HCT116 (cell line): ENCODE measurements at places on chromosomes 6 and 20. TPM values are rescaled to one million over a fixed set of nuclear protein-coding genes. Genes with fewer than 3 reads are reported as not detected.
A peak's percentile ranks its signal among the peaks of the same experiment; 100 is the strongest.

DNA sequence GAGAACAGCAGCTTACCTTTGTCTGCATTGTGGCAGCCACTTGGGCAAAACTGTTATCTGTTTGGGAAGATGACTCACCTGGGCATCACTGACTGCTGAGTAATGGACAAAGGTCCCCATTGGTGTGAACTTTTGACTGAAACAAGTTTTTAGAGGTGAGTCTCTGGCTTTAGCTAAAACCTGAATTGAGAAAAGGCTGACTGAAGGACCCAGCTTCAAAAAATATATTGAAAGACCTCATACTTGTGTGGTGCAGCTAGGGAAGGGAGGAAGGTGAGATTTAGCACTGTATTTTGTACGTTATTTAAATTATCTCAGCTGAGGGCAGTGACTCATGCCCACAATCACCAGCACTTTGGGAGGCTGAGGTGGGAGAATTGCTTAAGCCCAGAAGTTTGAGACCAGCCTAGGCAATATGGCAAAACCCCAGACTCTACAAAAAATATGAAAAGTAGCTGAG lies 4.5 kb upstream of the CITED2 start:
- no peaks in the 10 kb centered on the region for H3K36me3 ChIP-seq
- no peaks in the 10 kb centered on the region for H3K27me3 ChIP-seq
- H3K4me3 ChIP-seq: no peak overlapping the region
- H3K4me1 ChIP-seq: peaks cover 55% of the 10 kb centered on the region
- no peak for DNase-seq

GRCh38 chr20:4688305-4688704 lies 33.4 kb upstream of the PRND start:
- H3K27me3 ChIP-seq: no peaks in the 10 kb centered on the region
- no peak overlapping the region for H3K27ac ChIP-seq
- peaks cover 30% of the 10 kb centered on the region for H3K4me1 ChIP-seq

- DNase-seq: no peak
- H3K4me3 ChIP-seq: no peak overlapping the region
- H3K4me1 ChIP-seq: no peaks in the 10 kb centered on the region
- H3K27ac ChIP-seq: no peak overlapping the region
Measured at GRCh38 chr6:15065261-15065989, 180.4 kb upstream of the JARID2 start.

DNA sequence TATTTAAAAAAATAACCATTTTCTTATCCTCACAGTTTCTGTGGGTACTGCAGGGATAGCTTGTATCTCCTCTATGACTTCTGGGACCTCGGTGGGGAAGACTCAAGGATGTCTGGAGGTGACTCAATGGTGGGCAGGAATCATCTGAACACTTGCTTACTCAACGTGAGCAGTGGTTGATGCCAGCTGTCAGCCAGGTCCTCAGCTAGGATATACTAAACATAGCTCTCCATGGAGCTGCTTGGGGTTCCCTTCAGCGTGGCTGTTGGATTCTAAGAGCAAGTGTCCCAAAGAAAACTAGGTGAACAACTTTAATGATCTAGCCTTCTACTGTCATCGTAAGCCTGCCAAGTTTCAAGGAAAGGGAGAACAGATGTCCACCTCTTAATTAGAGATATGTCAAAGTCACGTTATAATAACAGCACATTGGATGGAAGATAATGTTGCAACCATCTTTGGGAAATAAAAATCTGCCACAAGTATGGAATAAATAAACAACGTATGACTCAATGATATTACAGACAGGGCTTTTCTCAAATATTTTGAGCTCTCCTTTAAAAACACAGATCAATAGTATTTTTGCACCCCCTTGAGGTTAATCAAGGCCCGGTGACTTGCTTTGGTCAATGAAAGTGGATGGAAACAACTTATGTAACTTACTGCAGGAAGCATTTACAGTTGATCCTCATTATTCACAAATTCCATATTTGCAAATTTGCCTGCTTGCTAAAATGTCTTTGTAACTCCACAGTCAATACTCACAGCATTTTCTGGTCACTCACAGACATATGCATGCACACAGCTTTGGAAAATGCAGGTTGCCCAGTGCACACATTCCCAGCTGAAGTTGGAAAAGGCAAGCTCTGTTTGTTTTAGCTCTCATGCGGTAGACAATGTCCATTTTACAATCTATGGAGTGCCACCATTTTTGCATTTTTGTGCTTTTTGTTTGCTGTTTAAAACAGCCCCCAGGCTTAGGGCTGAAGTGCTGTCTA lies 6.6 kb upstream of the HEBP2 start:
- DNase-seq: no peak
- no peaks in the 10 kb centered on the region for H3K27me3 ChIP-seq
- no peaks in the 10 kb centered on the region for H3K4me1 ChIP-seq
- H3K4me3 ChIP-seq: no peak overlapping the region

GRCh38 chr6:104527761-104528415 lies 331.8 kb downstream of the HACE1 start:
- H3K27me3 ChIP-seq: no peaks in the 10 kb centered on the region
- H3K27ac ChIP-seq: no peak overlapping the region
- no peak overlapping the region for H3K4me3 ChIP-seq
- H3K36me3 ChIP-seq: no peaks in the 10 kb centered on the region
- H3K4me1 ChIP-seq: no peaks in the 10 kb centered on the region

DNA sequence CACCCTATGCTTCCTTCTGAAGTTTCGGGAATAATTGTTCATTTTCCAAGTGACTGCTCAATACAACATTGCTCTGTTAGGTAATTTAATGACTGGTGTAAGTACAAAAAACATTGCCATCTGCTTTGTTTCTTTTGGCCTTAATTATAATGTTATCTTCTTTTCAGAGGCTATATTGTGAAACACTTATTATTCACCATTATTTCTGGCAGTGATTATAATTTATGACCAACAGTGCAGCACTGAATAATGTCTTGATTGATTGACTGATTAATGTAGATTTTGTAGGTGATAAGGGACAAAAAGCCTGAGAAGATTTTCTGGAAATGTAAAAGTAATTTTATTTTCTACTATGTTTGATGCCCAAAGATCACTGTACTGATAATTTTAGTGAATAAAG lies 377.7 kb downstream of the PLCB1 start:
- no peak for DNase-seq
- H3K4me3 ChIP-seq: no peak overlapping the region
- H3K36me3 ChIP-seq: no peaks in the 10 kb centered on the region

DNA sequence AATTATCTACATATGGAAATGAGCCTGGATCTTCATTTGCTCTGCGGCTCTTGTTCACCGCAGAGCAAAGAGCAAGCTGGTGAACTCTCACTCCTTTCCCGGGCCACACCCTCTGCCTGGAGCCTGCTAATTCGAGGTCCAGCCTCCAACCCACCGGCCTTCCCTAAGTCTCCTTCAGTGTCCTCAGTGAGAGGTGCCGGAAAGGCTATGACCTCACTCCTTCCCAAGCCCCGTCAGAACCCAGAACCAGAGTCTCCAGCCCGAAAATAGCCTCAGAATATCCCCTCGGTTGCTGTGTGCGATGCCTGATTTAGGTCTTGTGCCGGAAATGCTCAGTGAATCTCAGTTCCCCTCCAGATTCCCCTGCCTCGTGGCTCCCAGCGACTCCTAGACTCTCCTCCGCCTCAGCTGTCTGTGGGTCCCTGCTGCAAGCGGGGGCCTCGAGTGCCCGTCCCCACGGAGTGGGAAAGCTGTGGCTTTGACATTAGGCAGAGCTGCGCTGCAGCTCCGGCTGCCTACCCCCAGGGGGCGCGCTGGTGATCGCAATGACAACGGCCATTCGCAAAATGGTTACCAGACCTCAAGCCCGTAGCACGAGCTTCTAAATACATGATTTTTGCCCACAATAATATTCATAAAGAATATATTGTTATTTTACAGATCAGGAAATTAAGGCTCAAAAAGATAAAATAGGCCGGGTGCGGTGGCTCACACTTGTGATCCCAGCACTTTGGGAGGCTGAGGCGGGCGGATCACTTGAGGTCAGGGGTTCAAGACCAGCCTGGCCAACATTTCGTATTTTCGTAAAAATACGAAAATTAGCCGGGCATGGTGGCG lies 4.1 kb upstream of the BNIP5 start:
- H3K36me3 ChIP-seq: no peaks in the 10 kb centered on the region
- peak overlapping the region; percentile 33 for H3K4me3 ChIP-seq
- DNase-seq: peak; percentile 48

GRCh38 chr6:16409531-16410441 lies 171.4 kb downstream of the GMPR start:
- H3K4me1 ChIP-seq: no peaks in the 10 kb centered on the region
- H3K36me3 ChIP-seq: no peaks in the 10 kb centered on the region
- no peak overlapping the region for H3K27ac ChIP-seq
- H3K27me3 ChIP-seq: no peaks in the 10 kb centered on the region
- peak overlapping the region; percentile 8; the same call in 1 of the 2 replicates for H3K4me3 ChIP-seq

GRCh38 chr6:158043586-158044524 lies 62.2 kb downstream of the SYNJ2 start:
- peak overlapping the region; percentile 87 for H3K27ac ChIP-seq
- H3K27me3 ChIP-seq: no peaks in the 10 kb centered on the region
- peaks cover 91% of the 10 kb centered on the region for H3K4me1 ChIP-seq
- no peak overlapping the region; the same call in 1 of the 2 replicates for H3K4me3 ChIP-seq
- H3K36me3 ChIP-seq: no peaks in the 10 kb centered on the region

- DNase-seq: no peak
- no peaks in the 10 kb centered on the region for H3K27me3 ChIP-seq
- H3K36me3 ChIP-seq: no peaks in the 10 kb centered on the region
- no peak overlapping the region for H3K4me3 ChIP-seq
Measured at GRCh38 chr6:83594941-83595340, 82.6 kb downstream of the PRSS35 start.

DNA sequence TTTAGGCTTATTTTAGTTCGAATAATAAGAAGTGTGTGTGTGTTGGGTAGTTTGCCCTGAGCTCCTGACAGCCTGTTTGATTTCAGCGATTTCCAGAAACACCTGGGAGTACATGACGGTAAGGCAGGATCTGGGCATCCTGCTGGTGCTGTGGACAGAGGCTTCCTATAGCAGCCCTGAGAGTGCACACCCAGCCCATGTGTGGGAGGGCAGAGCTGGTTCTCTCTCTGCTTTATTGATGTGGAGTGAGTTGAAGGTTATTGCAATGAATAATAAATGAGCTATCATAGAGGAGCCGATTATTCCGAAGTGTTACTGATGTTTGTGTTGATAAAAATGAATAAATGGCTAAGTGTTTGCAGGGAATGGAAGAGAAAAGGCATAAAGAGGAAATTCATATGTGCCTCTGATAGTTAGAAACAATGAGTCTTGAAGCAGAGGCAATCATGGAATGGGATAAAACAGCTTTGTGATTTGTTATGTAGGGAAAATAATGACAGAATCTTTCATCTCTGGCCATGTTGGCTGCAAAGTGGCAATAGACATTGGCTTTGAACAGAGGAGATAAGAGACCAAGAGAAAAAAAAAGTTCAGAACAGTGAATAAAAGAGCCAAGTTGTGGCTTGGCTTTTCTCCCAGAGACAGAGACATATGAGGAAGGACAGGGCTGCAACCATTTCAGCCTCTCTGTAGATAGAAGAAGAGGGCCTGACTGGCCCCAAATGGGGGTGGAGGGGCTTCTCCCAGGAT lies 166.2 kb upstream of the CHD6 start:
- no peak overlapping the region for H3K27ac ChIP-seq
- peaks cover 5% of the 10 kb centered on the region; the same call in 1 of the 2 replicates for H3K27me3 ChIP-seq
- H3K4me1 ChIP-seq: no peaks in the 10 kb centered on the region
- H3K36me3 ChIP-seq: no peaks in the 10 kb centered on the region

GRCh38 chr6:10725716-10726115 lies 2.8 kb downstream of the TMEM14C start:
- DNase-seq: no peak
- no peak overlapping the region for H3K27ac ChIP-seq
- H3K4me1 ChIP-seq: peaks cover 21% of the 10 kb centered on the region
- peaks cover 6% of the 10 kb centered on the region for H3K36me3 ChIP-seq
- no peaks in the 10 kb centered on the region for H3K27me3 ChIP-seq

GRCh38 chr20:8094850-8095249 lies 37.2 kb upstream of the PLCB1 start:
- no peaks in the 10 kb centered on the region for H3K27me3 ChIP-seq
- no peak for DNase-seq
- H3K4me3 ChIP-seq: no peak overlapping the region
- no peak overlapping the region for H3K27ac ChIP-seq
- no peaks in the 10 kb centered on the region for H3K36me3 ChIP-seq

- H3K4me1 ChIP-seq: peaks cover 79% of the 10 kb centered on the region
Measured at GRCh38 chr20:31693987-31694661, 28.5 kb downstream of the BCL2L1 start.

GRCh38 chr20:58669287-58670006 lies 18.4 kb downstream of the STX16 start:
- peaks cover 52% of the 10 kb centered on the region for H3K36me3 ChIP-seq
- no peak overlapping the region for H3K27ac ChIP-seq
- H3K27me3 ChIP-seq: no peaks in the 10 kb centered on the region
- DNase-seq: no peak

Gene FAM184A
- 2.4 TPM for total RNA-seq

Gene STMND1
- total RNA-seq: not detected

Gene DACT2
- total RNA-seq: not detected

Gene TINAG
- total RNA-seq: not detected

Gene GMPR
- 24.0 TPM for total RNA-seq

Gene PRL
- total RNA-seq: not detected

Gene SLC13A3
- total RNA-seq: not detected
